ENCODE measurements at places on chromosomes 4 and X. TPM values are rescaled to one million over a fixed set of nuclear protein-coding genes. Genes with fewer than 3 reads are reported as not detected.

DNA sequence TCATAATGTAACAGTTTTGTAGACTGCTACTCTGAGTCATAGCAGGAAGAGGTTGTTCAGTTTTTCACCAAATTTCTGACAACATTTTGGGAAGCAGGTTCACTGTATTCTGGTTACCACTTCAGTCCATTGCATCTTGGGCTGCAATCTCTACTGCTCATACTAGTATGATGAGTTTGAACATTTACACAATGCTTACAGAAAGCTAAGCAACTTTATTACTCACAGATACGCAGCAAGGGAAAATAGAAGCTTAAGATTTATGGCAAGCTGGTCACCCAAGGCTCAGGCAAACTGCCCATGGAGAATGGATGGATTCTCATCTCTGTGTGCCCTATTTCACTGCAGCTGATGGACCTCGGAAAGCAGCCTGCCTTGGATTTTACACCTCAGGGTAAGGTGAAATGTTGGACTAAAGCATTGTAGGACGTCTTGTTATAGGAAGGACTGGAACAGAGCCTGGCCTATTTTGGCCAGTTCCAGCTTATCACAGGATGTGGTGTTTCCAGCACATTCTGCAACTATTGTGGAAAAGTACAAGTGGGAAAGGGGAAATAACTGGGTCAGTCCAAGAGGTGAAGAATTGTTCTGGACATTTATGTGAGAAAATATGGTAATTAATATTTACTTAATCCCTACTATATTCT lies 887.1 kb upstream of the AGA start:
- DNase-seq = peak; percentile 7

DNA sequence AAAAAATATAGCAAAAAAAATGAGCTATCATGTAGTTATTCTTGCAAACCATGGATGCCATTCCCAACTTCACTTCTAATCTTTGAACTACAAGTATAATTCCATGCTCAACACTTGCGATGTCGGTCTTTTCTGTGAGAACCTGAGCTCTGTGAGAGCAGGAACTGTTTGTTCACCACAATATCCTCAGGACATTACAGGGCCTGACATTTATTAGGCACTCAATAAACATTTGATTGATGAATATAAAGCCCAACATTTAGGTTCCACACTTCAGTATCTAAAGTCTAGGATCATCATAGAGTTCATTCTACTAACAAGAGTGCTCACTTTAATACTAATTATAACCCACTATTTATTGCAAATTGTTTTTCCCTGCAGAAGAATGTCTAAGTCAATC lies 211.6 kb upstream of the FAM241A start:
- DNase-seq = no peak

DNA sequence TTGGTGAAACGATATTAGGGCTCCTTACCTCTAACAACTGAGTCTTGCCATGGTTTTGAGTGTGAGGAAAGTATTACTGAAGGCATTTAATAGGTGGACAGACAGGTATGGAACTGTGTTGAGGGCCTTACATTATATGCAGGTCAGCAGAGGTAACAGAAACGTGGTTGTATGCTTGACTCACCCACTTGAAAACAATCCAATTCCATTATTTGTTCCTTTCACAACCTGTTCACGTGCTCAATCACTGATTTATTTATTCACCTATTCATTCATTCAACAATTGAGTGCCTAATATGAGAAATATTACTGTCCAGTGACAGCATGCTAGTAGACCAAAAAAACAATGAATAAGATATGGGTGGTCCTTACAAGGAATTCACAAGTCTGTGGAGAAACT lies 33.3 kb upstream of the PPARGC1A start:
- no peak for DNase-seq

GRCh38 chr4:82715731-82716617 lies 82.6 kb downstream of the SCD5 start:
- DNase-seq = peak; percentile 6

PITX2 gene
- total RNA-seq = 7.8 TPM

DNA sequence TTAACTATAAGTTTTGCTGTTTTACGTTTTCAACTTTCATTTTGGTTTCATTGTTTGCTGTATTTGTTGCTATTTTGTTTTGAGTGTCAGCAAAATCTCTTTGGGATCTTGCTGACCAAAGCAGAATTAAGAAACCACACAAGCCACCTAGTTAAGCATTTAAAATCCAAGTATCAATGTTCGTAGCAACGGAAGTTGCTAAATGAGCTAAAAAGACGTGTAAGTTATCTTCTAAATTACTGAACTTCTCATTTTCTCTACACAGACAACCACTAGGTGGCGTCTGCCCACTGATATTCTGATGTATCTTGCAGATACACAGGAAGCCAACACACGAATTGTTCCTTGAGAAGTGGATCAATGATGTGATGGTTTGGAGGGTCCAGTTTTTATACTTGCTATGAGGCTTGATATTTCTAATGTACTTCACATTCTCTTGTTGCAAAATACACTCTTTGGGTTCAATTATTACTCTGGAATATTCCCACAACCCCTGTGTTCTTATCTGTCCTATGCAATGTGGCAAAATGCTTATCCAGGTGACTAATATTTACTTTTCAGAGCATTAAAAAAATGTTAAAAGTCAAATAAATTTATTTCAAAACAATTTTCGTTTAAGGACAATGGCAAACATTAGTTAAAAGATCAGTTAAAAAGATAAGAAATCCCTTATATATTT lies 250.5 kb downstream of the TECRL start:
- DNase-seq = peak; percentile 43

DNA sequence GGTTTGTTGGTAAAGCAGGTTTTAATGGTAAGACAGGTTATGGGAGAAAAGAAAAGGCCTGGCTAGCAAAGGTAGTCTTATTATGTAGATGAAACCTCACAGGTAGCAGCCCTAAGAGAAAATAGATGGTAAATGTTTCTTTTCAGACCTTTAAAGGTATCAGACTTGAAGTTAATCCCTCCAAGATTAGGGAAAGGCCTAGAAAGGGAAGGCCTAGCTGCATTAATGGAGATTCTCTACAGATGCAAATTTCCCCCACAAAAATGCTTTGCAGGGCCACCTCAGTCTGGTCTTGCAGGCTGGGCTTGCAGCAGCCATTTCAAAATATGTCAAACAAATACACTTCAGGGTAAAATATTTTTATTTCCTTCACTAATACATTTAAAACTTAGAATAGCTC lies 1410.6 kb downstream of the RPA4 start:
- DNase-seq = no peak

RNF175 gene
- not detected for total RNA-seq

GRCh38 chrX:110786486-110786885 lies 9.1 kb downstream of the CHRDL1 start:
- peak; percentile 91 for DNase-seq

WDR1 gene
- 407 TPM for total RNA-seq

SYP gene
- 0.25 TPM for total RNA-seq

- DNase-seq = peak; percentile 61
Observed at GRCh38 chrX:17082831-17083230, 136.4 kb downstream of the REPS2 start.

IL1RAPL2 gene
- total RNA-seq = not detected

FAM90A26 gene
- total RNA-seq = not detected

DNA sequence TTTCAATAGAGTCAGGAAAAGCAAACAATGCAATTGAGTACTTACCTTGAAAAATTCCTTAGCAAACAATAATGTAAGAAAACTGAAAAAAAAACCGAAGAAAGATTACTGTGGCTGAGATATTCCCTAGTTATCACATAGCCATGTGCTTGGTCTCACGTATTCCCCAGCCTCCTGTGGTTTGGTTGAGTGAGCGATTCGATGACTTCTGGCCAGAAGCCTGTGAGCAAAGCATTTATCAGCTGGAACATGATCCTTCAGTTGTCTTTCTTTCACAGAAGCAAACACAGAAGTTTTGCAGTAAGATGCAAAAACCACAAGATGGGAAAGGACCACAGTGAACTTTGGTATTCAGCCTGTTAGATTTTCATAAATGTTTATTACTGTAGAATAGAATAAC lies 1754.3 kb upstream of the AGA start:
- DNase-seq = peak; percentile 71

GRCh38 chrX:41259516-41259915 lies 74.4 kb upstream of the DDX3X start:
- DNase-seq = no peak

GRCh38 chrX:9676306-9676705 lies 89.3 kb downstream of the GPR143 start:
- no peak for DNase-seq

DNA sequence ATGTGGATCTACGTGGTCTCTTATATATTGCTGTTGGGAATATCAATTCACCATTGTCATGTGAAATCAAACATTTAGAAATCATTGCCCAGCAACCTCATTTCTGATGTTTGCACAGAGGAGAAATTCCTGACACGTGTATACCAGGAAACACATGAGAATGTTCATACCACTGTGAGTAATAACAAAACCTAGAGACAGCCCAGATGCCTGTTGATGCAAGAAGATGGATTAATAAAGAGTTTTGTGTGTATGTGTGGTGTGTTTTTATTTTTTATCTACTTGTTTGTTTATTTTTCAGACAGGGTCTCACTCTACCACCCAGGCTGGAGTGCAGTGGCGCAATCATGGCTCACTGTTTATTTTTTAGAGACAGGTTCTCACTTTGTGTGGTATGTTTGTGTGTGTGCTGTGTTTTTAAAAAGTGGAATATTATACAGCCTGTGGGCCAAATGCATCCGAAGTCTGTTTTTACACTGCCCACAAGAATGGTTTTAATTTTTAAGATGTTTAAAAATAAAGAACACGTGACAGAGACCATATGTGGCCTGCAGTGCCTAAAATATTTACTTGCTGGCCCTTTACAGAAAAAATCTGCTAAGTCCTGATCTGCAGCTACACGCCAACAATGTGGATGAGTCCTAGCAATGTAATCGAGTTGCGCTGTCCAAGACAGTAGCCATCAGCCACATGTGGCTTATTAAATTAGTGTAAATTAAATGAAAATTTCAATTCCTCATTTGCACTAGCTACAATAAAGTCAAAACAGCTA lies 39.2 kb downstream of the TXLNG start:
- peak; percentile 15 for DNase-seq

RAB33A gene
- total RNA-seq = 0.42 TPM

All from M059J (cell line).